HT-29 (cell line): ENCODE measurements at places on chromosomes 2 and 18.
A peak's percentile ranks its signal among the peaks of the same experiment; 100 is the strongest.

GRCh38 chr18:77088963-77089722 is 43.4 kb downstream of the MBP start:
- DNase-seq: peak; percentile 54

DNA sequence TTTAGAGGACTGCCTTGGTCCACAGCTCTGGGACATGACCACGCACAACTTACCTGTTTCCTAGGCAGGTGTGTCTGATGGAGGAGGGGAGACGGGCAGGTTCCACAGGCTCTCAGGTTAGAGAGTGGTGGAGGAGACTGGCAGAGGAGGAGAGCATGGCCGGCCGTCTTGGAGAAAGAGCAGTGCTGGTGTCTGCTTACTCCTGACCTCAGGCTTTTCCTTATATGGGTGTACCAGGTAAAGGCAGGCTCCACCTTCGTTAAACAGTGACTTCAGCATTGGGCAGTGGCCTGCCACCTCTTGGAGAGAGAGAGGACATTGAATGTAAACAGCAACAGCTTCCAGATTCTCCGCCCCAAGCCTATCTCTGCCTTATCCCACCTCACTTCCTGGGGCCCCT is at the start of gene CAPN13:
Gene CAPN13, minus strand, starts transcription at position 198 of the 400 bp plus-strand sequence. CDS start 20,121 bp downstream, outside the sequence.
- DNase-seq: peak; percentile 90

- no peak for DNase-seq
Observed at GRCh38 chr18:38539371-38539770, 973.8 kb upstream of the CELF4 start.

- DNase-seq: no peak
Observed at GRCh38 chr2:117537032-117537431, 277.5 kb upstream of the DDX18 start.

GRCh38 chr2:101625387-101625786 is 72.1 kb upstream of the MAP4K4 start:
- DNase-seq: peak; percentile 11

DNA sequence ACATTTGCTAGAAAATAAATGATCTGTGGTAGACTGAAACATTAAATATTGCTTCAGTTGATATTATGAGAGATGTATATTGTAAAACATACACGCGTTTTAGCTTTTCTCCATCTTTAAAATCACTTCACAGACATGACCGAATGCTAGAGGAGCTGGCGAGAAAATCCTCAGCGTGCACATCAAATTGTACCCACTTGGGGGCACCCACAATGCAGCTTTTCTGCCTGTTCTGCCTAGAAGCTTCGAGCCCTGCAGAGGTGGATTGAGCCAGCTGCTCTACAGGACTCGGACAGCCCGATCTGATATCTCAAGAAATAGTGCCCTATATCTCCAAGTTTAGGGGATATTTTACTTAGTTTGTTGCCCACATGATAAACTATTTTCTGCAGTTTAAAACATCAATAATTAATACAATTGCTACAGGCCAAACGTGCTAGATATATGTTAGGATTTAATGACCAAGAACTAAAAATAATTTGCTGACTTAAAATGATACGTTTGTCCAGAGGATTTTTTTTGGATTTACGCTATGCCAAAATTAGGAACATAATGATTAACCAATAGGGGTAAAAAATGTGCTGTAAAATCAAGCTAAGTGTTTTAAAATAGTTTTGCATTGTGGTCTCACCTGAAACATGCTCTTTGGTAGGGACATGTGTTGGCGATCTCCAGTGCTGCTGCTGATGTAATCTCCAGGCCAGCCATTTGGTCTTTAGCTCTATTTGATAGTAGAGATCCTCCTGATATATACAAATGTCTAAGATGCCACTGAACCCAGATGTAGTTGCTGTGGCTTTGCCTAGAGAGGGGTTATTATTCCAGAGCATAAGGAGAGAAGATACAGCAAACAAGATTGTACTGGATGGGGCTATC is 22.3 kb upstream of the ATP5MC3 start:
- peak; percentile 82 for DNase-seq

DNA sequence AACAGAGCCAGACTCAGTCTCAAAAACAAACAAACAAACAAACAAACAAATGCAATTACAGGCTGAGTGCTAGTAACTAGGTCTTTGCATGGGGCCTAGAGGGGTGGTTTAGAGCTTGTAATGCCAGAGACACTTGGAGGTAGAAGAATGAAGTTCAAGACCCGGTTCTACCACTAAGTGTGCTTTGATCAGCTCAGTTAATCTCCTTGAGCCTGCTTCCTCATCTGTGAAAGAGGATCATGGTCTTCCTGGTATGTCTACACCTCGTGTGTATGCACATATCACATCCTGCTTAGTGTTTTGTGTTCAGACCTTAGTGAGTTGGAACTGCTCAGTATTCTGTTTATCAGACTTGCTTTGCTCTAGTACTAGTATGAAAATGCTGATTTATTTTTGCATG is 4.8 kb upstream of the ATP6V1C2 start:
- no peak for DNase-seq

- DNase-seq: no peak
Observed at GRCh38 chr2:8630676-8631464, 51.0 kb upstream of the ID2 start.

- no peak for DNase-seq
Observed at GRCh38 chr2:100397976-100398375, 19.5 kb downstream of the CHST10 start.

GRCh38 chr18:44830581-44830980 is 149.9 kb downstream of the SETBP1 start:
- DNase-seq: no peak

DNA sequence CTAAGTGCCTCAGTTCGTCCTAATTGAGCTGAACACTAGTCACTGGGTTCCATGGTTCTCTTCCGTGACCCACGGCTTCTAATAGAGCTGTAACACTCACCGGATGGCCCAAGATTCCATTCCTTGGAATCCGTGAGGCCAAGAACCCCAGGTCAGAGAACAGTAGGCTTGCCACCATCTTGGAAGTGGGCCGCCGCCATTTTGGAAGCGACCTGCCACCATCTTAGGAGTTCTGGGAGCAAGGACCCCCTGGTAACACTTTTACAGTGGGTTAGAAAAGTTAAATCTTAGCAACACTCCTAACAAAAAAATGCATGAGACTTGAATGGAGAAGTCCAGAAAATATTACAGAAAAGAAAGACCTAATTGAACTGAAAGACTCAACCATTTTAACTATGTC is 84.5 kb downstream of the TMEM18 start:
- DNase-seq: no peak

DNA sequence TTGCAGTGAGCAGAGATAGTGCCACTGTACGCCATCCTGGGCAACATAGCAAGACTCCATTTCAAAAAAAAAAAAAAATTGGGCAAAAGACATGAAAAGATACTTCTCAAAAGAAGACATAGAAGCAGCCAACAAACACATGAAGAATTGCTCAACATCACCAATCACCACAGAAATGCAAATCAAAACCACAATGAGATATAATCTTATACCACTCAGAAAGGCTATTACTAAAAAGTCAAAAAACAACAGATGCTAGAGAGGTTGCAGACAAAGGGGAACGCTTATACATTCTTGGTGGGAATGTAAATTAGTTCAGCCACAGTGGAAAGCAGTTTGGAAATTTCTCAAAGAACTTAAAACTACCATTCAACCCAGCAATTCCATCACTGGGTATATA is 43.1 kb upstream of the CHAC2 start:
- DNase-seq: no peak

DNA sequence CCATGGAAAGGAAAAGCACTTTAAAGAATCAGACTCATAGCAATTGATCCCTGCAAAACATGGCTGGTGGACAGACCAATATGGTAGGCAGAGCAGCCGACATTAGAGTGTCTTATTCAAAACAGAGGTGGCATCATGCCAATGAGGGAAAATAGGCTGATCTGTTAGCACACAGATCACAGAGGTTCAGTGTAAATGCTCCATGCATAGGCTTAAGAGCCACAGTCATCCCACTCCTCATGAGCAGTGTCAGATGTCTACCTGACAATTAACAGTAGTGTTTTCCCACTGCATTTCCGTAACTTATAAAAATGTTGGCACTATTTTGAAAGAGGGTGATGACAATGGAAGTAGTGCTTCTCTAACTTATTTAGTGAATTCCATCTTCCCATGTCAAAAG is 86.7 kb downstream of the SPATS2L start:
- no peak for DNase-seq

- DNase-seq: no peak
Observed at GRCh38 chr2:152028182-152028862, 70.5 kb downstream of the CACNB4 start.

DNA sequence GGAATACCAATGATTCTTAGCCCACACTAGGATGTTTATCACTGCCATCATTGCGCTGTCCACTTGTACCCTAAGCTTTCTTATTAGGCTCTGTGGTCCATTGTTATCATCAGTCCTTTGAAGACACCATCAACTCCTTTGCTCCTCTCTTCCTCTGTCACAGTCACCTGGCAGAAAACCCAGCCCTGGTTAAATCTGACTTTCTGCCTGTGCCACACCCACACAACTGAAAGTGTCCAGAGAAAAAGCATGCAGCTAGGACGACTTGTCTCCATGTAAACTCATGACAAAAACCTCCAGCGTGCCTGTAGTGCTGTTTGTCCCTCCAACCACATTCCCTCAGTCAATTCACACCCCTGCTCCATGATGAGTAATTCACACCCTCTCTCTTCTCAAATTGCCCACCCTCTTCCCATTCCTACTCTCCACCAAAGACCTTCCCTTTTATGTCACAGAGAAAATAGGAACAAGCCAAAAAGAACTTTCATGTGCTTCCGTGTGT is 297.4 kb upstream of the MGAT5 start:
- DNase-seq: no peak

- peak; percentile 53 for DNase-seq
Observed at GRCh38 chr2:156653675-156654074, 217.5 kb downstream of the GPD2 start.

GRCh38 chr2:15595342-15595905 is 3.8 kb downstream of the DDX1 start:
- DNase-seq: no peak

DNA sequence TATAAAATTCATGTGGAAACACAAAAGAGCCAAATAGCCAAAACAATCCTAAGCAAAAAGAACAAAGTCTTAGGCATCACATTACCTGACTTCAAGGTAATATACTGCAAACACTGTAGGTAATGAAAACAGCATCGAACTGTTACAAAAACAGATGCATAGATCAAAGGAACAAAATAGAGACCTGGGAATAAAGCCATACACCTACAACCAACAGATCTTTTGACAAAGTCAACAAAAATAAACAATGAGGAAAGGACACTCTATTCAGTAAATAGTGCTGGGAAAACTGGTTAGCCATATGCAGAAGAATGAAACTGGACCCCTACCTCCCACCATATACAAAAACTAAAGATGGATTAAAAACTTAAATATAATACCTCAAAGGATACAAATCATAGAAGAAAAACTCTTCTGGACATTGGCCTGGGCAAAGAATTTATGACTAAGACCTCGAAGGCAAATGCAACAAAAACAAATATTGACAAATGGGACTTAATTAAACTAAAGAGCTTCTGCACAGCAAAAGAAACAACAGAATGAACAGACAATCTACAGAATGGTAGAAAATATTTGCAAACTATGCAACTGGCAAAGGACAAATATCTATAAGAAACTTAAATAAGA is 218.0 kb downstream of the PHLPP1 start:
- no peak for DNase-seq

GRCh38 chr2:1747065-1747941 is 3.0 kb upstream of the PXDN start:
- DNase-seq: no peak

DNA sequence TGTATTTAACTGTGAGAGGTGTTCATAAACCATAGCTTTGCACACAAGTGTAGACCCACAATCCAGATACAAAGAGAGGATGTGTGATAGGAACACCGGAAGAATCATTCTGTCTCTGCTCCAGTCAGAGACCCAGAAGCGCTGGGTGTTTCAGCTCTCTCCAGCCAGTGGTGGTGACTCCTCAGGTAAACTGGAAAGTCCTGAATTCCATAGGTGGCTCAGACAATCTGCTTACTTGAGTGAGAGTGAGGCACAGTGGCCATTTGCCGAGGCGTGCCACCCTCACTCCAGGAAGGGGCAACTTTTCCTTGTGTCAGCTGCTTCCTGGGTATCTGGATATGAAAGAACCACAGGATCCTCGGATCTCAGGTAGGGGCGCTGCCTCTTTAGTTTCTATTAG is 171.5 kb downstream of the KCNS3 start:
- DNase-seq: no peak

DNA sequence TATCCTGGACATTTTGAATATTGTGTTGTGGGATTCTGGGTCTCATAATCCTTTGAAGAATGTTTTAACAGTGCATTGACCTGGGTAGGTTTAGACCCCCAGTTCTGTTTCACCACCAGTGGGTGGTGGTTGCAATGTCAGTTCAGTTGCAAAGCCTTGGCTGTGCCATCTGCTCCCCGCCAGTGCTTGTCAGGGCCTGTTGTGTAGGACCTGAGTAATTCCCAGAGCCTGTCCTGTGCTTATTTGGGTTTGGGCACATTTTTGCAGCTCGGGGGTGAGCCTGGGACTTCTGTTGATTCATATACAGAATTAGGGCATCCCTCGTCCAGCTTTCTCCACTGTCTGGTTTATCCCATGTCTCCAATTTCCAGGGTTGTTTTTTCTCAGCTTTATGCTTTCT is 24.8 kb downstream of the ATP9B start:
- no peak for DNase-seq

DNA sequence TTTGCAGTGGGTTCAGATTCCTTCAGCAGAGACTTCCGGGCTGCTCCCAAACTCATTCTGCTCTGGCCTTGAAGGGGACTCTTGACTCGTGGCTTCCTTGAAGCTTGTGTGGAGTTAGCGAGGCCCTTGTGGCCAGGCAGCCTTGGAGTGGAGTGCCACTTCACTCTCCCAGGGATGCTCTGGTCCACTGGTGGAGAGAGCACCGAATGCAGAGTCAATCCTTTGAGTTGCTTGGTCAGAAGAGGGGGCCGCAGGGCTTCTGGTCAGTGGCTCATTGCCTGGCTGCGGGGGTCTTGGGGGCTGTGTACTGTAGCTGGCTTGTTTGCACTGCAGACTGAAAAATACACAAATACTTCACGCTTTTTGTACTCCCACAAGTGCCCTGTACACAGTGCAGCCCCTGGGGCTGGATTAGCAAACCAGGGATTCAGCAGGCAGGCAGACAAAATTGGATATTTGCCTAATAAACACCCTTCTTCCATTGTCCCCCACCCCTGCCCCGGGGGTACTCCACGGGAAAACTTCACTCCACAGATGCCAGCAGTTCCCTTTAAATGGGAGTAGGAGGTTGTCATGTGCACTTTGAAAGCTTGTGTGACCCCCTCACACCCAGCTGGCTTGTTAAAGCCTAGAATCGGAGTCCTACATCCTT is 3.2 kb downstream of the GLI2 start:
- no peak for DNase-seq

GRCh38 chr2:235923859-235924674 is 244.1 kb downstream of the GBX2 start:
- DNase-seq: no peak

DNA sequence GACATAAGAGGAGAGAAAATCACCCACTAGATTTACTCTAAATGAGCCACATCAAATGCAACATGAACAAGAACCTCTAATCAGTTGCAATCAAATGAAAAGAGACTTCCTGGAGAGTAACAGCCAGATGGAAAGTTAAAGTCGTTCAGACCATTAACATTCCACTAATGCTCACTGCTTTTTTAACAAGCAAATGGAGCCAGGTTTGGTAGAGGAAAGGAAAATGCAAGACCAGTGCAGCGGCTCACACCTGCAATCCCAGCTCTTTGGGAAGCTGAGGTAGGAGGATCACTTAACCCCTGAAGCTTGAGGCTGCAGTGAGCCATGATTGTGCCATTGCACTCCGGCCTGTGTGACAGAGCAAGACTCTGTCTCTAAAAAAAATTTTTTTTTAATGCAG is 48.5 kb downstream of the CACNB4 start:
- no peak for DNase-seq

GRCh38 chr2:194104687-194105086 is 1552.3 kb upstream of the SLC39A10 start:
- no peak for DNase-seq
